ENCODE measurements at places on chromosomes 5 and 9. TPM values are rescaled to one million over a fixed set of nuclear protein-coding genes. Genes with fewer than 3 reads are reported as not detected.

Gene TXNDC8
- total RNA-seq: not detected

DNA sequence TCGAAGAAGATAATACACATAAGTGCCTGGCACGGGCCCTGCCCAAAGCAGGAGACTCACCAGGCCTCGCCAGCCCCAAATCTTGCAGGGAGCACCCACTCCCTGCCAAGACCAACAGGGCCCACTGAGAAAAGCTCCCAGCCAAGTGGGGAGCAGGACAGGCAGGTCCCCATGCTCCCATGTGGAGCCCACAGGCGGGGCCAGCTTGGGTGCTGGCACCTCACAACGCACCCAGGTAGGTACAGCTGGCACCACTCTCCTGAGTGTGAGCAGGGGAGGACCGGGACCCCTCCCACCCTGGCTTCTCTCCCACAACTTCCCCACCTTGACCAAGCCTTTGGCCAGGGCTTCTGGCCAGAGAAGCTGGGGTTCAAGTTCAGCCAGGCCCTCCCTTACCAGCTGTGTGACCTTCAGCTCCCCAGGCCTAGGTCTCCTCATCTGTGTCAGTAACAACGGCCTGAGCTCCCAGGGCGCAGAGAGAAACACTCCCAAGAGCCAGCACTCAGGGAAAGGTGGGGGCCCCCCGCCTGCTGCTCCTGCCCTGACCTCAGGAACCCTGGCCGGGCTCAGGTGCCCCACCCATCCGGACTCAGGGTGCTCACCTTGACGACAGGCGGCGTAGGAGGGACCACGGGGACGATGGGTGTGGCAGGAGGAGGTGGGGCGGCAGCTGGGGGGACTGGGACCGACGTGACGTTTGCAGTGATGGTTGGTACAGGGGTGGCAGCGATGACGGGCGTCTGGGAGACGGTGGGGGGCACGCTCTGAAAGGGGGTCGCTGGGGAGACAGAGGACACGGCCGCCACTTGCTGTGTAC, 17.8 kb downstream of the BRD3 start:
- no peak for DNase-seq

DNA sequence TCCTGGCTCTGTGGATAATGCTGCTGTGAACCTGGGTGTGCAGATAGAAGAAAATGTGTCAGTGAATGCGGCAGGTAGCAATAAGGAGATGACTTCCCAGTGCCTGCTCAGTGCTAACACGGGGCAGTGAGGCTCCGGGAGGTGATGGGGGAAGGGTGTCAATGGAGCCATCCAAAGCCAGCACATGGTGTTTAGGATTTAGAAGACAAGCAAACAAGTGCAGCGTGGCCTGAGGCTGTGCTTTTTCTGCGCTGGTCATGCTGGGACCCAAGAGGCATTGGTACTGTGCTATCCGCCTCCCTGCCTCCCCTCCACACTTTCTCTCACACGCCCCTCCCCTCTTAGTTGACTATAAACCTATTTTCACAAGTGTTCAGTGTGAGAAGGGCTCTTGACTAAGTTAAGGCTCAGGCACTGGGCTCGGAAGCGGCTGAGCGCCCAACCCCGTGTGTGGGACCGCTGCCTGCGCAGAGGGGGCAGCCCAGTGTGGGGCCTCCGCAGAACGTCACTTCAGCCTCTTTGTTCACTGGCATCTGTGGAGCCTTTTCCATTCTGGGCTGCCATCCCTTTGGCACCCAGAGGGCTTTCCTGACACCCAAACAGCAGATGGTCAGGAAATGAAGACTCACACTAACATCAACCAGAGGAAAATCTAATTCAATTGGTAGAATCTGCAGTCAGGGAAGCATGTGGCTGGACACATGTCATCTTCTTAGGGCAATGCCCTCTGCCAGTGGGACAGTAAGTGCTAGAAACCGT, 21.8 kb upstream of the NINJ1 start:
- no peak for DNase-seq

GRCh38 chr5:1540166-1540565, 16.4 kb upstream of the LPCAT1 start:
- no peak for DNase-seq

- DNase-seq: no peak
These were observed 251.8 kb downstream of the EFNA5 start for GRCh38 chr5:107418902-107419301.

DNA sequence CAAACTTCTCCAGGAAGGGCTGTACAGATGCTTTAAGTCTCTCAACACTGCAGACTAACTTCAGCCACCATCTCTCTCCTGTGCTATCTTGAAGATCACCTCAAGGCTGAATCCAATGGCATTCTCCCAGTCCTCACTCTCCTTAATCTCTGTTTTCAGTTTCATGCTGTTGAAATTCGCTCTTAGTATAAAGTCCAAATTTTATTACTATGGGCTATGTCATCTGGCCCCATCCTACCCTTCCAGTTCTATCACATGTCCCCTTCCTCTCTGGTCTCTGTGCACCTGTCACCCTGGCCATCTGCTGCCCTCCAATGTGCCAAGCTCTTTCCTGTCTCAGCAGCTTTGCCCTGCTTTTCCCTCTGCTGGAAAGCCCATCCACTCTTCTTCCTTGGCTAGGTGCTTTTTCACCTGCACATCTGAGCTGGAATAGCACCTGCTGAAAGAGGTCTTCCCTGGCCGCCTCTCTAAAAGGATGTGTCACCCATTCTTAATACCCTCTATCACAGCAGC, 284.7 kb upstream of the MAP3K1 start:
- no peak for DNase-seq

GRCh38 chr5:112329419-112330090, 89.5 kb downstream of the EPB41L4A start:
- no peak for DNase-seq

- no peak for DNase-seq
These were observed 76.2 kb downstream of the PTTG1 start for GRCh38 chr5:160497878-160498277.

DNA sequence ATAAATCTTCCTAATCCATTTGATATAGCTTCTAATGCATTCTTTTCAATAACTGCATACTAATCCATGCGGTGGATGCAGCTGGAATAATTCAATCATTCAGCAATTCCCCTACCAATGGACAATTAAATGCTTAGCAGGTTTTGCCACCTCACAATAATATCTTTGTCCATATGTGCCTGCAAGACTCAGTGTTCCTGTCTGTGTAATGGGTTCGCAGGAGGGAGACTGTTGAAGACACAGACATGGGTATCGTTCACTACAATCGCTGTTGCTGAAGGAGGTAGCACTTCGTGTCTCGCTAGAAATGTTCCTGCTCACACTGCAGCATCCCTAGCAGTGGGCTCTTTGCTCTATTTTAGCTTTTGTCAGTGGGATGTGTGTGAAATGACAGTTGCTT, 214.4 kb downstream of the MED10 start:
- no peak for DNase-seq

DNA sequence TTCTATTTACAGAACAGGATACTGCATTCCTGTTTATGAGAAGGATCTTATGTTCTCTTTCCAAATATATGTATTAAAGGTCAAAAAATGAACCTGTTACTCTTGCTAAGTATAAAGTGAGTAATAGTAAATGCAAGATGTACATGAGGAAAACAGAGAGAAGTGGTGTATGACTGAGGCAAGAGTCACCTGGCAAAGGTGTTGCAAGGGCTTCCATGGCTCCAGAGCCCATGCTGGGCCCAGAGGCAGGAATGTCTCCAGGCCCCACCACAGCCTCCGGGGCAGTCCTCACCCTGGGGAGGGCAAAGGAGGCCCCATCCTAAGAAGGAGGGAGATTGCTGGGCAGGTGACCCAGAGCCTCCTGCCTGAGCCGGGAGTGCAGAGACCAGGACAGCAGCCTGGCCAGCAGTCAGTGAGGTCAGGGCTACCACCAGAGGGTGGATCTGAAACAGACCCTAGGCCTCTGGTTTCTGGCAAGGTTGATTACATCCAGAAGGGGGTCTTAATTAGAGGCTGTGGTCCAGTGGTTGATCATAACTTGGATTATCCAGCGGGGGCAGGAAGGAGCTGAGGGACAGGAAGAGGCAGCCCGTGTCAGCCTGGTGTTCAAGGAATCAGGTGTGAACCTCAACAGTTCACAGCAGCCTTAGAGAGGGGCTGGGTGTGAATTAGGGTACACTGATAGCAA, 57.3 kb upstream of the CPLX2 start:
- DNase-seq: no peak

- no peak for DNase-seq
These were observed 77.7 kb downstream of the MEF2C start for GRCh38 chr5:88805151-88805784.

- no peak for DNase-seq
These were observed 108.7 kb upstream of the MPDZ start for GRCh38 chr9:13388157-13388556.
